ENCODE measurements at places on chromosomes 7 and 10.

GRCh38 chr7:97506728-97507127, 225.2 kb upstream of the TAC1 start:
- DNase-seq: no peak

GRCh38 chr7:142881586-142882337, 3.8 kb downstream of the TRPV6 start:
- DNase-seq: no peak

DNA sequence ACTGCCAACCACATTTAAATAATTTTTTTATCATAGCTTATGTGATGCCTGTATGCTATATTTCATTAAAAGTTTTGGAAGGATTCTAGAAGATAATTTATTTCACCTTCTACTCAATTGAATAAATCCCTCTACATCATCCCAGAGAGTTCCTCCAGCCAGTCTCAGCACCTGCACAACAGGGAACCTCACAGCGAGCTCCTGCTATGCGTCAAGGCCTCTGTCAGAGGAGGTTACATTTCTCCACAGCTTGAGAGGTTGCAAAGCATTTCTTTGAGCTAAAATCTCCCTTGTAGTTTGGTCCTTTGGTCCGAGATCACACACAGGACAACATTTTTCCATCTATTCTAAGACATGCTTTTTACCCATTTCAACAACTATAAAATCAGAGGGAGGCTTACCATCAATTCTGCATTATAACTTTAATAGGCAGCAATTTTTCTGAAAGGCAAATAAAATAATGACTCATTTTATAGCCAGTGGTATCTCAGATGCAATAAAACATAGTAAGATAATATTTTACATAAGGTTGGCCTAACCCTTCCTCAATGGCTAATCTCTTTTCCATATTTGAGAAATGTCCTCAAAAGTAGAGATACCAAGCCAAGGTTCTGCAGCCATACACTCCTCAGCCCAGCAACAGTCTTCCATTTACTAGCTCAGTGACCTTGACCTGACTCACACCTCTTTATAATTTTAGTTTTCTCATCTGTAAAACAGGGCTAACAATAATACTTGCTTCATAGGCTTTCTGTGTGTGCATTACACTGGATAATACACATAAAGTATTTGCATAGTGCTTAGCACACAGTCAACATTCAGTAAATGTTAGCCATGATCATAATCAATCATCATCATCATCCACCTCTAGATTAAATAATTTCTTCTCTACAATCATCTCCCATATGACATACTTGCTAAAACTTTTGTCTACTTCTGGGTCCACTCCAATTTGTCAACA, 68.8 kb downstream of the DOCK4 start:
- DNase-seq: no peak

- DNase-seq: no peak
Observed at GRCh38 chr10:4202938-4203337, 417.9 kb upstream of the KLF6 start.

- no peak for DNase-seq
Observed at GRCh38 chr7:12890586-12890985, 203.2 kb downstream of the ARL4A start.

Measured in stomach (tissue), 19 donors.